Nephron progenitor cell (in vitro differentiated cells): ENCODE measurements at places on chromosomes 12 and 14.

DNA sequence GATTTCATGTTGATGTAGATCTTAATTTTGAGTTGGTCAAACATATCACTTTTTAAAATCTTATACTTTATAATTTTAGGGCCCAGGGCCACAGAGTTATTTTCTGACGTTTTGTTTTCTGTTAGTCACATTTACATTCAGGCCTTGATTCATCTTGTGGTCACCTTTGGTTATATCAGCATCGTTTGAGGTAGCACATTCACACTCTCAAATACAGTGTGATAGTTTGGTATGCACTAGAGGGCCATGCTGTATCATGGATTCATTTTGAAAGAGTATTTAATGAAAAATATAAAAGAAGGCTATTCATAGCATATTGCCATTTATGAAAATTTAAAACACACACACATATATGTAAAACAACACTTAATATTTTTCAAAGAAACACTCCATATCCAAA is 274.6 kb downstream of the RAD51B start:
- DNase-seq: no peak

GRCh38 chr14:64190974-64191502 is 103.1 kb downstream of the ESR2 start:
- DNase-seq: no peak

DNA sequence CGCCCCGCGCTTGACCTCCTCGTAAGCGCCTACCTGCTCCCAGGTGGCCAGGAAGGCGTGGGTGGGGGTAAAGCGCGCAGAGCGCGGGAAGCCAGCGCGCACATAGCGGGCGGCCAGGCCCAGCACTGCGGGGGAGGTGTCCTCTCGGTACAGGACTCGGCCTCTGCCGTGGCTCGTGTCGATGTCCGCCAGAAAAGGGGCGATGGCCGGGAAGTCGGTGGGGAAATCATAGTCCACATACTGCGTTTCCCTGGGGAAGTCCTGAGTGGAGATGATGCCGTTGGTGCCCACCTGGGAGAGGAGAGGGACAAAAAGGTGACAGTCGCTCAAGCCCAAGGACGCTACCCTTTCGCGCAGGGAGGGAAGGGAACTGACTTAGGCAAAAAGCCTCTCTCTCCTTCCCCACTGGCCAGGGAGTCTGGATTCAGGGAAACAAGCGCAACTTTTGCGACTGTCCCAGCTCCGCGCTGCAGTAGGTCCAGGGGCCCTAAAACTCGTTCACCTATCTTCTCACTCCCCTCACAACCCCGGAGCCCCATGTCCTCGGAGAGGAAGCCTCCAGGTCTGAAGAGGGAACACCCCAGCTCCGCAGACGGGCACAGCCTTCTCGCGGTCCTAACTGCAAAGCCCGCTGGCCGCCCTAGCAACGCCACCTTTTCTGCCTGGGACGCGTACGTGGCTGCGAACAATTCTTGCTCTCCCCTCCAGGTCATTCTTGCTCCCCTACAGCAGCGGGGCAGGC is 815 bp downstream of the NID2 start:
- peak; percentile 61 for DNase-seq

- peak; percentile 51 for DNase-seq
Observed at GRCh38 chr14:69693145-69693544, 73.8 kb upstream of the SRSF5 start.

GRCh38 chr14:103104654-103105452 is 10.3 kb downstream of the EXOC3L4 start:
- DNase-seq: peak; percentile 85

DNA sequence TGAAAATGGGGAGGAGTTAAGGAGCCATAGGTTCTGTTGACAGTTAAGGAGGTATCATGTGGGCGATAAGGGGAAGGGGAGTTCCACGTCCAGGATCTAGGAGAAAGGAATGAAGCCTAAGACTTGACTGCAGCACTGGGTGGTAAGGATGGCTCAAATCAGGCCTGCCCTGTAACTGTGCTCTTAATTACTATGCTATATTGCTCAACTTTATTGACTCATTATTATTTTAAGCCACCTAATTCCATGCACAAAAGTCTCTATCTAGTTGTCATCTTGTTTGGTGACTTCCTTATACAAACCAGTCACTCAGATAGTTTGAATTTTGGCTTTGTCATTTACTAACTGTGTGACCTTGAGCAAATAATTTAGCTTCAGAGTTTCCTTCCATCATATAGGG is 242.1 kb upstream of the ARHGAP5 start:
- no peak for DNase-seq

- no peak for DNase-seq
Observed at GRCh38 chr14:89563471-89563870, 146.4 kb upstream of the FOXN3 start.

DNA sequence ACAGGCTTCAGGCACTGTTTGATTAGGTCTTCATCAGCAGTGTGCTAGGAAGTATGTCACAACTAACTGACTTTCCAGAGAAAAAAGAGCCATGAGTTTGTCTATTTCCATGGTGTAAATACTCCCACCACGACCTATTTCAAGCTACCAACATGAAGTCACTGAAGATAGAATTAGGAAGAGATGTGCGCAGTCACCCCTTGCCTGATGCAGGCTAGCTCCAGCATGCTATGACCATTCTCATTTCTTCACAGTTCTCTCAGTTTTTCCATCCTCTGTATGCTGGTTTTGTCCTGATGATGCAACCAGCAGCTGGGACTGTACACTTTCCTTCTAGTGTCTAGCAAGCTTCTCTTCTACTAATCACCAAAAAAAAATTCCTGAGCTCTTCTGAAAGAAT is 191.6 kb upstream of the NUDT4 start:
- DNase-seq: no peak

GRCh38 chr14:42428996-42429395 is 822.3 kb downstream of the LRFN5 start:
- DNase-seq: no peak

- no peak for DNase-seq
Observed at GRCh38 chr12:17301544-17301943, 695.6 kb upstream of the LMO3 start.

DNA sequence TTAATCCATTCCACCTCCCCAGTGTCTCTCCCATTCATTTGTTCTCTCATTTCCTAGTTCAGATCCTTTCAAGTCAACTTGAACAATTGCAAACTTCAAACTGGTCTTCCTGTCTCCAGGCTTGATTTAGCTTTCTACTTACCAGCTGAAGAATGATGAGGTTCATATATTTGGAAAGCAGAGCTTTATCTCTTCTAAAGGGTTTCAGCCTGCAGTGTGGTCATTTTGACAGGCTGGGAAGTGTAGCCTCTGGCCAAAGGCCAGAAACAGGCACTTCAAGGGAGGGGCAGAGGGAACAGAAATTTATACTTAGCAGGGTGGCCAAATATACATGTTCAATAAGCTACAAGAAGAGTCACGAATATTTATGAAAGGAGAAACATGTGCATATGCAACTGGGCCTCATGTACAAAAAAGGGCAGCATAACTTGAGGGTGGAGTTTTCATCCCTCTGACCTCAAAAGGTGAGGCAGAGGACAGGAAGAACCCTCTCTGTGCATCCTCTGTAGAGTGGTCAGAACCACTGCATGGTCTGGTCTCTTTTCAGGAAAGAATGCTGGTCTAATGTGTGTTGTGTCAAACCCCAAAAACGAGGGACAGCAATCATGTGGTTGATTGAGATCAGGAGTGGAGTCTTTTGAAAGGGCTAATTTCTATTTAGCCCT is 34.0 kb upstream of the HECTD1 start:
- DNase-seq: no peak

DNA sequence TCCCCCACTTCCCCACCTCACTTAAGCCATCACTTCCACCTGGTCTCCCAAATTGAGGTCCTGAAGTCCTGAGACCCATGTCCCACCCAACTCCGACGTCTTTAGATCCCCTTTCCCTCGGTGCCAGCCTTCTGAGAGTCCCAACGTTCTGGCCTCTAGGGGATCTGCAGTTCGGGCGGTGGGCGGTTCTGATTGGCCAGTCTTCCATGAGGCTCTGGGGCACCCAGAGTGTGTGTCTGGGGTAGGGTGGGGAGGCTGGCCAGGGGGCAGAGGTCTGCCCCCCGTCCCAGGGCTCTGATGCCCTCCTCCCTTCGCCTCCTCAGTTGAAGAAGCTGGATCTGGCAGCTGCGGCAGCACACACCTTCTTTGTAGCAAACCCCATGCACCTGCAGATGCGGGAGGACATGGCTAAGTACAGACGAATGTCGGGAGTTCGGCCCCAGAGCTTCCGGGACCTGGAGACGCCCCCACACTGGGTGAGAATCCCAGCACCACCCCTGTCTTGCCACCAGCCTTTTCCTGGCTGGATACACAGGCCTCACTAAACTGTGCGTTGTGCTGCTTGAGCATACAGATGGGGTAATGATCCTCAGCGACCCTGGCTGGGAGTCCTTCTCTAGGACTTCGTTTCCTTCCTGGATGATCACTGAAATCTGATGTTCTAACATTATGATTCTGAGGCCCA is 1.5 kb downstream of the P3H3 start:
- no peak for DNase-seq

GRCh38 chr12:65597527-65597926 is 226.8 kb upstream of the HMGA2 start:
- no peak for DNase-seq

DNA sequence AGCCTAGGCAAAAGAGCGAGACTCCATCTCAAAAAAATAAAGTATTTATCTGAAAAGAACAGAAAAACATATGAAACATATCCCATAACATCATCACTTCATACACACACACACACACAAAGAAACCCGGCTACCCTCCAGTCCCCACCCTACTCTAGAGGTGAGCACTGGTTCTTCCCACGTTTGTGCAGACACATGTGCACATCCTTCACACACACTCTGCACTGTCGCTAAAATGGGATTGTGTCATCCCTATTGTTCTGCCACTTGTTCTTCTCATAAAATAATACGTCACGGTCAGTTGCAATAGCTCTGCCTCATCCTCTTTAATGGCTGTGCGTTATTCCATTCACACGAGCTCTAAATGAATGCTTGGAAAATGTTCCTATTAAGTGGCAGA is 85.9 kb upstream of the ANO2 start:
- DNase-seq: no peak

DNA sequence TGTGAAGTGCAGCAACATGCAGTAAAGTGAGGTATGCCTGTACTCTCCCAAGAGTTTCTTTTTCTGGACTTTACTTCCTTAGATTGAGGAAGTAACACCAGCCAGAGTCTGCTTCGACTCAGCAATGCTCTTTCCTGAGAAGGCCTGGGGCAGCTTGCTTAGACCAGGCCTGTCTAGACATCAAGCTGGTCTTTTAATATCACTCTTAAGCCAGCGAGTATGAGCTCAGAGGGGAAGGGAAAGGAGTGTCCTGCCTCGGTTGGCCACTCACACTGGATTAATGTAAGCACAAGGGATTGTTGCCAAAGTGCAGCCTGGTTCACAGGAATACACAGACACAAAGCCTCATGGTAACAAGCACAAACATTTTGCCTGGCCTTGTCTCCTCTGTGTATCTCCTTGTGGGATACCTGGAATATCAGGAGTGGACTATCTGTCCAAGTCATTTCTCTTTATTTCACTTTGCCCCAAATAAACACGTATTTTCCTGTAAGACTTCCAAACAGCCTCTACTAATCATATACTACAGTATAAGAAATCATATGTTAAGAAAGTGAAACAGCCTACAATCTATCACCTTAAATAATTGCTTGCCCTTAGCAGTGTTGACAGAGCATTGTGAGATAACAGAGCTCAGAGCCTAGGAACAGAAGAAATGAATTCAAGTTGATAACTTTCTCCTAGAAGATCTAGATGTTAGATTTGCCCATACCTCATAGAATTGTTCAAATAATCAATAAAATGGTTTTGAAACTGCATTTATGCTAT is 121.2 kb upstream of the DAAM1 start:
- DNase-seq: no peak

- DNase-seq: no peak
Observed at GRCh38 chr12:54998958-54999510, 14.5 kb upstream of the TESPA1 start.

DNA sequence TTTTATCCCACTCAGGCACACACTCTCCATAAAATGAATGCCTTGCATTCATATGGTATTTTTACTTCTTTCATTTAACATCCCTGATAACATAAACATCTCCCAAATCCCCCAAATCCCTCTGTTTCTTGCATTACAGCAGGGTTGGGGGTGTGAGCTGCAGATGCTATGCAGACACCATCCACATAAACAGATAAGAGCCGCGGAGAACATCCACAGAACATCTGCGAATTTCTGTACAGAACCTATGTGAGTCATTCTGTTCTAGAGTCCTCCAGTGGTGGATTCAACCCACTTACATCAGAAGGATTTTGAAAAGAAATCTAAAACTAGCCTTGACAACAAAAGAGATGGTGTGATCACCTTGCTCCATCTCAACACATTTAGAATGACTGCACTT is 20.3 kb downstream of the FBLN5 start:
- no peak for DNase-seq

GRCh38 chr14:48925184-48925583 is 661.0 kb downstream of the RPS29 start:
- no peak for DNase-seq

DNA sequence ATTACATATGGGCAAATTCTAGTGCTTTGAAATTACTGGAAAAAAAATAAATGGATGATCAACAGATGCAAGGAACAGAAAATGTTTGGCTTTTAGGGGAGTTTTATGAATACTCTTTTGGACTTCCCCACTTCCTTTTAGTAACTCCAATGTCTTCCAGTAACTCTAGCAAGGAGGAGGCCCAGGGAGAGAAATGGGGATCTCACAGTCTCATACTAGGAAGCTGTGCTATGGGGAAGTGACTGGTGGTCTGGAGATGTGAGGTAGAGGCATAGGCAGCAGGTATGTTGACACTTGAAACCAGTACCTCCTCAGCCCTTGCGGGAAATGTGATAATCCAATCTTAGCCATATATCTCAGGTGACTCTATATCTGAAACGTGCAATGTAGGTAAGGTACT is 68.1 kb downstream of the CRADD start:
- DNase-seq: no peak

- DNase-seq: no peak
Observed at GRCh38 chr12:7042842-7043241, 17.7 kb upstream of the C1S start.

DNA sequence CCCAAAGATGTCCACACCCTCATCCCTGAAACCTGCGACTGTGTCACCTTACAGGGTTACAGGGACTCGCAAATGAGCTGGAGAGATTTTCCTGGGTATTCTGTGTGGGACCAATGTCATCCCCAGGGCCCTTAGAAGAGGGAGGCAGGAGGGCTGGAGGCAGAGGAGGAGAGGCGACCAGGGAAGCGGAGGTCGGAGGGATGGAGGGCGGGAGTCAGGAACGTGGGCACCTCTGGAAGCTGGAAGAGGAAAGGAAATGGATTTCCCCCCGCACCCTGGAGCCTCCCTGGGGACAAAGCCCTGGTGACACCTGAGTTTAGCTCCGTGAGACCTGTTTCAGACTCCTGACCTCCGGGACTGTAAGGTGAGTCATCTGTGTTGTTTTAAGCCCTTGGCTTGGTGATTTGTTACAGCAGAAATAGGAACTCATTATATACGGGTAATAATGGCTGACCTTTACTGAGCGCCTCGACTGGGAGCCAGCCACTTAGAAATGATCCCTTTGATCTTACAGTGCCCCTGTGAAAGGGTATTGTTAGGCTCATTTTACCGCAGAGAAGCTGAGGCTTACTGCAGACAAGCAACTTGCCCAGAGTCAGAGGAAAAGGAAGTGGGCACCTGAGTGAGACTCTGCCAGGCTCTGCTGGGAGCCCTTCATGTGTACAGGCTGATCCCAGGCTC is 29.3 kb upstream of the FZD10 start:
- DNase-seq: no peak

- no peak for DNase-seq
Observed at GRCh38 chr12:93197067-93197593, 180.6 kb upstream of the NUDT4 start.
